ENCODE measurements at places on chromosomes 3 and 15.

GRCh38 chr3:59069838-59070237 is 20.0 kb upstream of the CFAP20DC start:
- DNase-seq, result no peak

GRCh38 chr3:59772416-59773408 is 722.9 kb upstream of the CFAP20DC start:
- DNase-seq, result no peak

DNA sequence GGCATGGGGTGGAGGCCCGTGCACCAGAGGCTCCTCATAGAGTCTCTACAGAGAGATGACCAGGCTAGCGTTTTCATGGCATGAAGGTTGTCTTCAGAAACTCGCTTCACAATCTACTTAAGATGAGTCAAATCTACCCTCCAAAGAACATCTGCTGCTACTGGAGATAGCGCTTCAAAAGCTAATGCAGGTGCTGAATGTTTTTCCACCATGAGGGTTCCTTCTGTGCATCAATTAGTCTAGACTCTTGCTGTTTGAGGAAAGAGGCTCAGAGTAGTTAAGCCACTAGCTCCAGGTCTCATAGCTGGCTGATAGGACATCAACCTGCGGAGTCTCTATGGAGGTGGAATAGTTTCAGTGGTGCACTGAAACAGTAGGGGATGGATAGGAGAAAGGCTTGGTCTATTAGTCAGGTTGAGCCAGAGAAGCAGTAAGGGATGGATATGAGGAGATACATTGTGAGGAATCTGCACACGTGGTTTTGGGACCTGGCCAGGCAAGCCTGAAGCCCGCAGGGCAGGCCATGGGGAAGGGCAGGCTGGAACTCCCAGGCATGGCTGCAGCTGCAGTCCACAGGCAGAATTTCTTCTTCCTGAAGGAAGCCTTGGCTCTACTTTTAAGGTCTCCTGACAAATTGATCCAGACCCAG is 117.5 kb downstream of the APBA2 start:
- DNase-seq, result no peak

DNA sequence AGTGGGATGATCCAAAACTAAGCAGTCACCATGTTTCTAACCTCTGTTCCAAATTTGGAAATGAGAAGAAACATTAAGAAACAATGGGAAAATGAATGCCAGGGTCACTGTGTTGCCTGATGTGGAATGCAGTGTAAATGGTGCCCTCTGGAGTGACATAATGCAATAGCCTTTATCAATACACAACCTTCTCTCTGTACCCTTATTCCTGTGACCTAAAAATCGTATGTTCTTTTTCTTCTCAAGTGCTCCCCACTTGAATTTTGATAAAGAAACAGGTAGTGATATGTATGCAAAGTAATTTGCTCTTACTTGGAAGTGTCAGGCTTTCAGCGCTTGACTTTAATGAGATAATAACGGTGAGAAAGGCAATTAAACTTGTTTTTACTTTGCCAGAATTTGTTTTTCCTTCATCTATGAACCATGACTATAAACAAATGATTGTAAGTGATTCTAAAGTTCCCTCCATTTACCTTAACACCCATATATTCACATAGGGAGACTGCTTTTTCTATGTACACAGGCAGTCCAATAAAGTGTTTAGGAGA is 145.8 kb upstream of the THRB start:
- no peak for DNase-seq

- DNase-seq, result no peak
Measured at GRCh38 chr15:64066451-64066850, 20.2 kb upstream of the DAPK2 start.

DNA sequence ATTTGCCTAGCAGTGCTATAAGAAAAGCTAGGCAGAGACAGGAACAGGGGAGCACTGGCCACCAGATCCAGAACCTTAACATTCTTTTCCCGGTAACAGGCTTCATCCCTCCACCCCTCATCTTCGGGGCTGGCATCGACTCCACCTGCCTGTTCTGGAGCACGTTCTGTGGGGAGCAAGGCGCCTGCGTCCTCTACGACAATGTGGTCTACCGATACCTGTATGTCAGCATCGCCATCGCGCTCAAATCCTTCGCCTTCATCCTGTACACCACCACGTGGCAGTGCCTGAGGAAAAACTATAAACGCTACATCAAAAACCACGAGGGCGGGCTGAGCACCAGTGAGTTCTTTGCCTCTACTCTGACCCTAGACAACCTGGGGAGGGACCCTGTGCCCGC is 231.0 kb upstream of the ST8SIA2 start:
- no peak for DNase-seq

DNA sequence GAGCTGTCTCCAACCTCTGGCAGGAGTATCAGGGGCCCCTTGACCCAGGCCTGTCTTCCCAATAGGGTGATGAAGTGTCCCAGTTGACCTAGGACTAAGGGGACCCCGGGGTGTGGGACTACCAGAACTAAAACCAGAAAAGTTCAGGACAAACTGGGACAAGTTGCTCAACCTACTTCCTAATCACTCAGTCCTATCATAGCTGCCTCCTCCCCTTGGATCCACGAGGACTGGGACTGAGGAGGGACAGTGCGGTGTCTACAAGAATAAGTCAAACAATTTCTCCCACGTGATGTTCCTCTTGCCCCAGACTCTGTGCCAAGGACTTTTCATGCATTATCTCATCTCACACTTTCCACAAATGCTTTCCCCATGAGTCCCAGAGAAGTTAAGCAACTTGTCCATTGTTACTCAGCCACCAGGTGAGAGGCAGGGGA is 49.4 kb upstream of the SLCO2A1 start:
- DNase-seq, result no peak

DNA sequence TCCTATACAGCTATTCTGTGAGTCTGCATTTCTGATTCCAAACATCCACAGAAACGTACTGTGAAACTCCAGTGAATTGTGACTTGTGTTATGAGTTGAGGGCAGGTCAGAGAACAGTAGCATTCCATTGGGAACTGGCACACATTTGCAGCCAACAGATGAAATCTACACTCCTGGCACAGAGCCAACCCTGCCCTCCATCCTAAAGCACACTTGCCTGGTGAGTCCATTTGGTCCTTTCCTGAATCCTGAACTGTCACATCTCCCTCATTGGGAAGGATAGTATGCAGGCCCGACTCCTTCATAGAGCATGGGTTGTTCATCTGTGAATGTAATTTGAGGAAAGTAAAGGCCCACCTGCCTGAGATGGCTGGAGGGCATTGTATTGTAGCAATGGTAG is 314.3 kb upstream of the RASGRP1 start:
- DNase-seq, result no peak

DNA sequence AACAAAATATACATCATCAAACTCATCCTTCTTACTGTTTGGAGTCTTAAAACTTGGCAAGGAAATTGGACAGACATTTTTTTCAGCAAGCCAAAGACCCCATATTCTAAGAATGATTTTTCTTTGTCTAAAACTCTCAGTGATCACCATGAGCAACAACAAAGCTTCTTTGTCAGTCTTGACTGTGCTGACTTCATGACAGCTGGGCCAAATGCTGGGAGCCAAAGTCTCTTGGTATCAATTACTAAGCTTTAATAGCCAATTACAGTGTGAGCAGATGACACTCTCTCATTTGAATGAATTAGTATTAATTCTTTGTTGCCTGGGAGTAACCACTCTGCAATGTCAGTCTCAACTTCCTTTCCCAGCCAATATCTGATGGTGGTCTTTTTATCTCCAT is 48.1 kb upstream of the GK5 start:
- no peak for DNase-seq

- DNase-seq, result no peak
Measured at GRCh38 chr3:61687663-61688306, 126.4 kb downstream of the PTPRG start.

GRCh38 chr3:58490860-58491501 is 915 bp upstream of the KCTD6 start:
- no peak for DNase-seq

DNA sequence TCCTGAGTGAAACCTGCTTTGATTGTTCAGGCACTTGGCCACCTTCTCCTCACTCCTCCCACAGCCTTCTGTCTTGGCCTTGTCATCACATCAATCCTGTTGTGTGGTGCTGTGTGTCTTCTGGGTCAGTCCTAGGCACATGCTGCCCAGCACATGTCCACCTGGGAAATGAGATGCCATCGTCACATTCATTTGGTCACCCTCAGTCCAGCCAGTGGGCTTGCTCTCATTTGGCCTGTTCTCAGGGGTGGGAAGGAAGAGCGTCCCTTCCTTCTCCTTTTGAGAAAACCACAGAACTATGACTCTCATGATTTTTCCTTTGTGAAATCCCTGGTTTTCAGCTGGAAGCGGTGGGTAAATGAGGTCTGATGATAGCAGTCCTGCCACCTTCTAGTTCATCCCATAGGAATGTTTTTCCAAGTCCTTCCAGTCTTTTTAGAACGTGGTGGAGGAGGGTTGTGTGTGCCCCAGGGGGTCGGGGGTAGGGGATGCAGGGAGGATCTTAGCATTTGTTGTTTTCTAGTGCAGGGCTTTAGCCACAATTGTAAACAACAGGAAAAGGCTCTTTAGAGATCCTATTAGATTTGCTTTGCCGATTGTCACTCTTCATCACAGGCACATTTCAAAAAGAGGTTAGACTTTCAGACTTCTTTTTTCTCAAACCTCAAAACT is 8.4 kb upstream of the PLA1A start:
- no peak for DNase-seq

DNA sequence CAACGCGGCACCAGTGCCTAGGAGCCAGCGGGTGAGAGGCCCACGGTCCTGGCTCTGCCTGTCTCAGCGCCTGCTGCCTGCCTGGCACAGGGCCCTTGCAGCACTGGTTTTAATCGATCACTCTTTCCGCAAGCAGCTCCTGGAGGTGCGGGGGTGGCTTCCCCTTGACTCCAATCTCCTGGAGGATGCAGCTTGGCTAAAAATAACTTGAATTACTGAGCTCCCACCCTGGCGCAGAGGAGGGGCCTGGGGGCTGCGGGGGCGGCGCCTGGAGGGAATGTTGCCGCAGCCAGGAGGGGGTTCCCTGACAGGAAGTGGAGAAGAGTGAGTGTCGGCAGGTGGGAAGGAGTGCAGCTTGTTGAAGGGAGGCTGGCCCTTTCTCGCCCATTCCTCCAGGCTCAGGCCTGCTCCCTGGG is 9.9 kb upstream of the RPL29 start:
- no peak for DNase-seq

DNA sequence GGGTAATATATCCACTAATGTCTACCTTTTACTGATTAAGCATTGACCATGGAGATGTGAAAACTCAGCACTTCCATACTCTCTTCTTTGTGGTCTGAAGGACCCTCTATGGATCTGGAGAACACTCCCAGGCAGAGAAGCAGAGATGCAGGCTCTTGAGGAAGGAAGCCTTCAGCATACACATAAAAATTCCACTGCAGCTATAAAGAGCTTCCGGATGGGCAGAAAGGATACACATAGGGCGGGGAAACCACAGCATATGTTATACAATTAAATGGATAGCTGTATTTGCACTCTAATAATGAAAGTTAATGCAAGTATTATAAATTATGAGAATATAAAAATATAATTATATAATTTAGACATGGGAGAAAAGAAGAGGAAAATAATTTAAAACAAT is 1258.2 kb upstream of the ALCAM start:
- DNase-seq, result no peak

DNA sequence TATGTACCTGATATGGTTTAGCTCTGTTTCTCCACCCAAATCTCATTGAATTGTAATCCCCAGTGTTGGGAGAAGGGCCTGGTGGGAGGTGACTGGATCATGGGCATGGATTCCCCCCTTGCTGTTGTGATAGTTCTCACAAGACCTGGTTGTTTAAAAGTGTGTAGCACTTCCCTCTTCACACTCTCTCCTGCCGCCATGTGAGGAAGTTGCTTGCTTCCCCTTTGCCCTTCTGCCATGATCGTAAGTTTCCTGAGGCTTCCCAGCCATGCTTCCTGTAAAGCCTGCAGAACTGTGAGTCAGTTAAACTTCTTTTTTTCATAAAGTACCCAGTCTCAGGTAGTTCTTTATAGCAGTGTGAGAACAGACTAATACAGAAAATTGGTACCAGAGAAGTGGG is 93.1 kb downstream of the C3orf70 start:
- DNase-seq, result no peak

GRCh38 chr15:97892167-97892938 is 68.2 kb upstream of the ARRDC4 start:
- DNase-seq, result no peak

GRCh38 chr3:69986419-69986818 is 13.1 kb upstream of the SAMMSON start:
- no peak for DNase-seq

- DNase-seq, result no peak
Measured at GRCh38 chr15:72838311-72838731, 54.8 kb upstream of the ADPGK start.

DNA sequence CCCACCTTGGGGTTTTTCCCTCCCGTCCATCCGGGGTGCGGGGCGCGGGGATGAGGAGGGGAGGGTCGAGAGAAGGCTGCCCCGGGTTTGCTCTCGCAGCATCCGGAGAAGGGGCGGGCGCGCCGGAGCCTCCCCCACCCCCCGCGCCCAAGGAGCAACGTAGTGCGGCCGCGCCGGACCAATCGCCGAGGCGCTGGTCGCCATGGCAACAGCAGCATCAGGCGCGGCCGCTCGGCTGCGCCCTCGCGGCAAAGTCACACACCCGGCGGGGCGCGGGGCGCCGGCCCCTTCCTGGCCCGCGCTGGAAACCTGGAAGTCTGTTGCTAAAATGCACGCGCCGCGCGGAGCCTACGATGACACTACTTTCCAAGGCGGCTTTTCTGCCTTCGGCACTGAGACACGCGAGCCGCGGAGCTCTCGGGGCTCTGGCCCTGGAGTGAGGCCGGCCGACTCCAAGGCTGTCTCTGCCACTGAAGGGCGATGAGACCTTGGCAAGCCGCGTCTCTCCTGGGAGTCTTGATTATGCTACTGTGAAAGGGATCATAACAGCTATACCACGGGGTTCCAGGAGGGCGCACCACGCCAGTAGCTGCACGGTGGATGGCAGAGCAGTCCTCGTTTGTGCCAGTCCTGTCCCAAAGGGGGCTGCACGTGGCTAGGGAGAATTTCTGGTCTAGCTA is at the start of gene IQSEC1:
Gene IQSEC1 (minus strand): TSS at position 104 of the 680 bp plus-strand sequence. CDS start 415 bp downstream, outside the sequence.
- peak; percentile 73 for DNase-seq

DNA sequence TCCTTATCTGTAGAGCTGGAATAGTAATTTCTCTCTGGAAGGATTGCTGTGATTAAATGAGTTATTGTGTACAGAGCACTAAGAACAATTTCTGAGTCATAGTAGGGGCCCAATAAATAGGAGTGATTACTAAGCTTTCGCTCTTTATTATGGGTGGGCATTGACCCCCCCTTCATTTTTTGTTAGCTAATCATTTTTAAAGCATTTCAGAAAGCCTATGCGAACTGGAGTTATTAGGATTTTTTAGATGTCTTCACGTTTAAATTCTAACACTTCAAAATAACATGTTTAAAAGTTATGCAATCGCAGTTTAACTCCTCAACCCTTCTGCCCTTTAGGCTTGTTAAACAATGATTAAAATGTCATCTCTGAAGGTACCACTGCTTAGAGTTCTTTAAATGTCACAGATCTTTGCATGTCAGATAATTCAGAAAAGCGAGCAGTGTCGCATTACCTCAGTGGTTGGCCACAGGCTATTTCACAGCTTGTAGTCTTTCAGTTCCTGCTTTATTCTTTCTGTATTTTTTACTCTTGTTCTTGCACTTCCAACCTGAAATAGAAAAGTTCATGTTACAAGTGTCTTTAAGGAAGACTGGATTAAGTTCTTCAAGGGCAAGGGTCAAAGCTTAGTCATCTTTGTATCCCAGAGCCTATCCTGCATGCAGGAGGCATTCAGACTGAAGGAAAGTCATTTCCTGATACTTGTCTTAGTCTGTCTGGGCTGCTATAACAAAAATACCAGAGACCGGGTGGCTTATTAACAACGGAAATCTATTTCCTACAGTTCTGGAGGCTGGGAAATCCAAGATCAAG is 102.9 kb downstream of the FNDC3B start:
- DNase-seq, result no peak

All from memory B cell (primary cell).